Non-pigmented ciliary epithelial cell (primary cell): ENCODE measurements at places on chromosomes 5 and 9.
A peak's percentile ranks its signal among the peaks of the same experiment; 100 is the strongest.

GRCh38 chr5:146340260-146341081 lies 1.8 kb downstream of the POU4F3 start:
- peak; percentile 10 for DNase-seq

DNA sequence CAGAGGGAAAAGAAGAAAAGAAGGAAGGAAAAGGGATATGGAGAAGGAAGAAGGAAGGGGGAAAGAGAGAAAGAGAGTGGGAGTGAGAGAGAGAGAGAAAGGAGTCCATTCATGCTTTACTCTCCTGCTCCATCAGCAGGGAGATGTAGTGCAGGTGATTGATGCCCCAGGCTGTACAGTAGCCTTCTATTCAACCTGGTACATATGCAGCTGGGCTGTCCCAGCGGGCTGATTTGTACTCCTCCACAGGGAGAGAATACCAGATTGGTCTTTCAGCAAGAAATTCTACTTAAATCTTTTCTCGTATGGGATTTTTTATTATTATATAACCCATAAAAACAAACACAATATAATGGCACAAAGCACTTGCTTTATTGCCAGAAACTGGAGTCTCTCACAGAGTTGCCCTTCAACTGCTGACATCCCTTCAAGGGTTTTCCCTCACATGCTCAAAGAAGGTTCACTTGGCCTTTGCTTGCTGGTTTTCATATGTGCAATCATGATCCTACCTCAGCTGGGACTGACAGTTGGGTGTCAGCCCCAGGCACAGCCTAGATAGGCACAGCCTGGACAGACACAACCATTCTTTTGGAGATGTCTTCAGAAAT lies 380.1 kb upstream of the RIOK2 start:
- no peak for DNase-seq

- DNase-seq, result no peak
Measured at GRCh38 chr9:17021387-17021970, 113.4 kb upstream of the CNTLN start.

GRCh38 chr5:71677977-71678376 lies 41.1 kb upstream of the CARTPT start:
- no peak for DNase-seq

DNA sequence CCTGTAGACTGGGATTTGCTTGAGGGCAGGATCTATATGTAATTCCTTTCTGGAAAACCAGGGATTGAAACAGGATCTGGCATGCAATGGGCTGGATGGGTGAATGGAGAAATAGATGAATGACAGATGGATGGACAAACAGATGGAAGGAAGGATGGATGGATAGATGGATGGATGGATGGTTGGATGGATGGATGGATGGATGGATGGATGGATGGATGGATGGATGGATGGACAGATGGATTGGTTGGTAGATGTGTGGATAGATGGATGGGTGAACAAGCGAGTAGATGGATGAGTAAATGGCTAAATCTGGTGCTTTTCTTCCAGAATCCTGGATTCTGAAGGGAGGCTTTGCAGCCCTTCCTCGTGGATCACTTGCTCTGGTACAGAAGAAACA lies 162.5 kb upstream of the SMIM23 start:
- no peak for DNase-seq

DNA sequence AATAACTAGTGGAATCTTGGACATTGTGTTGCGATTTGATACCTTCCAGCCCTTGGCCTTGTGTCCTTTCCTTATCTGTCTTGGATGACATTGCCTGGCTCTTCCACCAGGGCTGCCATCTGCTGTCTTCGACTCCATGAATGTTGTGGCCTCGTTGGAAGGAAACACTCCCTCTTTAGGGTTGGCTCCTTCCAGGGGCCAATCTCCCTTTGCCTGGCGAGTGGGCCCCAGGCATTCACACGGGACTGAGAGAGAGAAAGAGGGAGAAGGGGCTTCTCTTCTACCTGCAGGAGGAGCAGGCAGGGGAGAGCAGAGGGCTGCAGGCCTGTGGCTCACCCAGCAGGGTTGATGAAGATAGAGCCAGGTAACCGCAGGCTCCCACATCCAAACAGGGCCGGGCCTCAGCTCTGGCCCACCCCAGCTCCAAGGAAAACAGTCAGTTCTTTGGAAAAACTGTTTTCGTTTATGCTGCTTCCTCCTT lies 31.3 kb downstream of the FGF1 start:
- no peak for DNase-seq

GRCh38 chr5:110769000-110769681 lies 30.3 kb downstream of the SLC25A46 start:
- DNase-seq, result peak; percentile 53

DNA sequence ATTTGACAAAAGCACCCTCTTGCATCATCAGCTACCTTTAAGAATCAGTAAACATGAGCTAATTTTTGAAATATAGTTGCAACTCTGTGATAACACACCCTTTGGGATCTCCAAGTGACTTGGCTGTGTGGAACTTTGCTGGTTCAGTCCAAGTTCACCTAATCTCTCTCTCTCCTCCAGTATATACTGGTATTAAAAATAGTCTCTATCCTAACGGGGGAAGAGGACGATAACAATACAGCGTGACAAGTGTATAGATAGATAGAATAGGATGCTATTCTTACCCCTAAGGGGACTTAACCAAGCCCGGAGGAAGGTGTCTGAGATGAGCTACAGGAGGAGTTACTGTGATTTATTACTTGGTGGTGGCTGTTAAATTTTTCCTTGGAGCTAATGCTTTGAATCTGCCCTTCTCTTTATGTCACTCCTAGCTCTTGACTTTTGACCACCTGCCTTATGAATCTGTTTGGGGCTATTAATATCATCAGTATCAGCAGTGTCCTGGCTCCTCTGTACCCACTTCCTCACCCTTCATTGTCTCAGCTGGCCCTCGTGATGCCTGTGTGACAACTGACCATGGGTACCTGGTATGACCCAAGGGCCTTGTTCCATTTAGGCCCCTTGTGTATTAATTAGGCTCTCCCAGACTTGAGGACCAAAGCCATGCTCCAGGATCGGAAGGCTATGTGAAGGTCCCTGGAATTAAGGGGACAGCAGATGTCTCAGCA lies 223.9 kb downstream of the SREK1 start:
- no peak for DNase-seq

DNA sequence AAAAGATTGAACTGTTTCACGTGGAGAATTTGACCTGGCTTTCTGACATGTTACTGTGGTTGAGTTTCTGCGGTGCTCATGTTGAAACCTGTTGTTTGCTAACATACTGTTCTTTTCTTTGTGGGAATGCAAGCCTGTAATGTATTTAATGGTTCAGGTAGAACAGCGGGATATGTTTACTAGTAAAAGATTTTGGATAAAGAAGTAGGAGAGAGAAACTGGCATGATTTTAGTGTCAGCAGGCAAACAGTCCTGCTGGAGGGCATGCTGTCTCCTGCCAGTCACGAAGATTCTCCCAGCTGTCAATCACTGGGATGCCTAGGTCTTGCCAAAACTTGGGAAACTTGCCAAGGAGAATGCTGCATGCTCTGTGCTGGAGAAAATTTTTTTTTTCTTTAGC lies 263.5 kb downstream of the TAF11L14 start:
- no peak for DNase-seq
